ENCODE measurements at places on chromosomes 2 and 18. TPM values are rescaled to one million over a fixed set of nuclear protein-coding genes. Genes with fewer than 3 reads are reported as not detected.

The CIB4 gene
- total RNA-seq = 0.34 TPM

The FLACC1 gene
- total RNA-seq = 0.18 TPM

The NGEF gene
- total RNA-seq = 21.6 TPM

The ATP5MC3 gene
- total RNA-seq = 383 TPM

The STPG4 gene
- not detected for total RNA-seq

The PTGR3 gene
- 11.2 TPM for total RNA-seq

The HAAO gene
- total RNA-seq = not detected

The SLC5A7 gene
- not detected for total RNA-seq

The RESP18 gene
- total RNA-seq = not detected

The IL1R2 gene
- 0.97 TPM for total RNA-seq

The RAD51AP2 gene
- not detected for total RNA-seq

The CFAP221 gene
- total RNA-seq = 0.32 TPM

The ABCG5 gene
- total RNA-seq = not detected

The TSN gene
- total RNA-seq = 59.3 TPM

The KIAA2012 gene
- total RNA-seq = not detected

The ATRAID gene
- total RNA-seq = 213 TPM

The PTPN18 gene
- total RNA-seq = 31.0 TPM

The IL1B gene
- total RNA-seq = 0.24 TPM

The HOXD13 gene
- total RNA-seq = 0.23 TPM

The LAMA3 gene
- 44.8 TPM for total RNA-seq

The DLX2 gene
- 0.67 TPM for total RNA-seq

The GREB1 gene
- total RNA-seq = 2.8 TPM

The FAM110C gene
- 0.09 TPM for total RNA-seq

The REEP1 gene
- 0.67 TPM for total RNA-seq

The KYNU gene
- total RNA-seq = 361 TPM

The SNRNP200 gene
- 126 TPM for total RNA-seq

The ANKRD30BL gene
- not detected for total RNA-seq

The SLC8A1 gene
- total RNA-seq = 0.40 TPM

The SDC1 gene
- 169 TPM for total RNA-seq

The TBC1D8 gene
- total RNA-seq = 78.0 TPM

The CACNB4 gene
- total RNA-seq = 0.13 TPM

The C2orf80 gene
- total RNA-seq = not detected

The SIGLEC15 gene
- total RNA-seq = 0.09 TPM

The SLC40A1 gene
- total RNA-seq = 3.4 TPM

Data from A549 treated with CORT108297 at 1 μM for 4 hours (cell line).